NCI-H1092 (cell line): ENCODE measurements at places on chromosomes 13 and 19.

DNA sequence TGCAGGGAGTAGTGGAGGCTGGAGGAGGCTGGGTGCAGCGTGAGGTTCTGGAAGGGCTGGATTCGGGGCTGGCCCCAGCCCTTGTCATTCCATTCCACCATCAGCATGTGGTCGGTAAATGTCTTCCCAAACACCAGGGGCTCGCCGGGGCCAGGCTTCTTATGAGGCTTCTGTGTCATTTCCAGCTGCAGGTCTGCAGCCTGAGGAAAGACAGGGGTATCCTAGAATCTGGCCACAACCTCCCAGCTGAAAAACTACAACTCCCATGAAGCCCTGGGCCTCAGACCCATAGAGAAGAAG is 4.4 kb downstream of the BCAT2 start:
- no peak for DNase-seq

DNA sequence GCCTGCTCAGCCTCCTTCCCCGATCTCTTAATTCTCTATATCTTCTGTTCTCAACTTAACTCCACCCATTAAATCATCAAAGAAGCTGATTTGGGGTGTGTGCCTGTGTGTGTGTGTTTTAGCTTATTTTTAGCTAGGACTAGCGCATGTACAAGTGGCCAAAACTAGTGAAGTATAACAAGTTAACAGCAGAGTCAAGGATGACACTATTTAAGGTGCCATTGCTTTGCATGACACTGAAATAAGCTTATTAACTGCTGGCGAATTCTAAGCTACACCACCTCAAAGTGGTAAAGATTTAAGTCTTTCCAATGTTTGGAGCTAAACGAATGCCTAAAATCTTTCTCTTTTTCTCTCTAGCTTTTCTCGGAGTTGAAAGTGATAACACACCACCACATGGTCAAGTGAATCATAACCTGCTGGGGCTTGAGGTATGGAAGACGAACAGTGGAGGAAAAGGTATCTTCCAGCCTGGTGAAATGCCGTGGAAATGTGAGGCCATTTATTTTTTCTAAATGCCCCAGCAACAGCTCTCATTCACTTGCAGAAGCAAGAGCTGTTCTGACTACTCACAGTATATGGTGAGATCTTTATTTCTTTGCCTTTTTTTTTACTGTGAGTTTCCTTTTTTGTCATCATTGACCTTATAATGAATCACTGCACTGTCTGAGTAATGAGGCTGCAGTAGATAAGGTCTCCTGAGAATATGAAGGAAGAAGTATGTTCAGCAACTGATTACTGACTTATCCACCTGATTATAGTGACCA is 570.3 kb downstream of the PCDH9 start:
- DNase-seq: no peak

- DNase-seq: no peak
Observed at GRCh38 chr19:41222240-41222639, 3.2 kb downstream of the AXL start.

- no peak for DNase-seq
Observed at GRCh38 chr13:23203516-23203915, 22.7 kb downstream of the SGCG start.

DNA sequence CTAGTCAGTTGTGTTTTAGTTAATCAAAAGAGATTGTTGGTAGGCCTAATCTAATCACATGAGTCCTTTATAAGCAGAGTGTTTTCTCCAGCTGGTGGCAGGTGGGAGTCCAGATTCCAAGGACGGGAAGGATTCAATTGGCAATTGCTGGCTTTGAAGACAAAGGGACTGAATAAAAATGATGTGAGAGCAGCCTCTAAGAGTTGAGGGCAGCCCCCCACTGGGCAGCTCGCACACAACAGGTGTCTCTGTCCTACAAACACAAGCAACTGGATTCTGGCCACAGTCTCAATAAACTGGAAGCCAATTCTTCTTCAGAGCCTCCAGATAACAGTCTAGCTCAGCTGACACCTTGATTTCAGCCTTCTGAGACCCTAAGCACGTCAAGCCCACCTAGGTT is 915.2 kb downstream of the PCDH9 start:
- DNase-seq: peak; percentile 61

DNA sequence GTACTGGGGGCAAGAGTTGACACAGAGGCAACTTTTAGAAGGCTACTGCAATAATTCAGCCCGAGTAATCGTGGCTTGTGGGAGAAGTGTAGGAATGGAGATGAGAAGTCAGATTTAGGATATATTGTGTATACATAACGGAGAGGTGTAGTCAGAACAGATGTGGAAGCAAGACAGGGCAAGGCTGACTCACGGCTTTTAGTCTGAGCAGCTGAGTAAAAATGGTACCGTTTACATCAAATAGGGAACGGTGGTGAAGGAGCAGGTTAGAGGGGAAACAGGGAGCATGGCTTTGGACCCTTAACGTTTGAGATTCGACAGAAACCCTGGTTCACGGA is 796 bp upstream of the LSM14A start:
- DNase-seq: no peak

GRCh38 chr13:30561511-30561910 is 56.2 kb upstream of the USPL1 start:
- no peak for DNase-seq

DNA sequence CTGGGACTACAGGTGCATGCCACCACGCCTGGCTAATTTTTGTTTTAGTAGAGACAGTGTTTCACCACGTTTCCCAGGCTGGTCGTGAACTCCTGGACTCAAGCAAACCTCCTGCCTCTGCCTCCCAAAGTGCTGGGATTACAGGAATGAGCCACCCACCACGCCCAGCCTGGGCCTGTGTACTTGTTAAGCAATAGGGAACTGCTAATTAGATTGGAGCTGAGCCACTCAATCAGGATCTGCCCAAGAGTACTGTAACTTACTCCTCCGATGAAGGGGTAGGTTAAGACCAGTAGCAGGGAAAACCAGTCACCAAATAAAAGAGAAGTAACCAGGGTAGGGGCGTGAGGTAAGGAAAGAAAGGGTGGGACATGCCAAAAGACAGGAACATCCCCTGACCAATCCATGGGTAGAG is 2.3 kb downstream of the DDX39A start:
- no peak for DNase-seq

DNA sequence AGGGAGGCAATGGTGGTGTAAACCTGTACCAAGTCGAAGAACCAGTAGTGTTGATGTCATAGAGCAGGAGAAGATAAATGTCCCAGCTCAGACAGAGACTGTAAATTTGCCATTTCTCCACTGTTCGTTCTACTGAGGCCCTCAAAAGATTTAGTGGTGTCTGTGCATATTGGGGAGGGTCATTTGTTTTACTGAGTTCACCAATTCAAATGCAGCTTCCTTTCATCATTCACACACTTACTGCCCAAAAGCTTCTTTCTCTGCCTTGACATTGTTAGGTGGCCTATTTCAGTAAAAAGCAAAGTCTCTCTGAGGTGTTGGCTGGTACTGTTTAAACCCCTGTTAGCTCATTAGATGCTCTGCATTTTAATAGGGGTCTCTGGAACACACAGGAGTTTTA is 86.2 kb upstream of the EDNRB start:
- no peak for DNase-seq

DNA sequence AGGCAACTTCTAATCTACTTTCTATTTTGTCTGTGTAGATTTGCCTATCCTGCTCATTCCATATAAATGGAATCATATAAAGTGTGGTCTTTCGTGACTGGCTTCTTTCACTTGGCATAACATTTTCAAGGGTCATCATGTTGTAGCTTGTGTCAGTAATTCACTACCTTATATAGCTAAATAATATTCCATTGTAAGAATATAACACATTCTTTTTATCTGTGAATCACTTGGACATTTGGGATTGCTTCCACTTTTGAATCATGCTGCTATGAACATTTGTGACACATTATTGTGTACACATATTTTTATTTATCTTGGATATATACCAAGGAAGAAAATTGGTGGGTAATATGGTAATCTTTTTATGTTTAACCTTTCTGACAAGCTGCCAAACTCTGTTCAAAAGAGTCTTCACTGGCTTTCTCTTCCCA is 89.0 kb upstream of the CSNK1A1L start:
- peak; percentile 23 for DNase-seq

DNA sequence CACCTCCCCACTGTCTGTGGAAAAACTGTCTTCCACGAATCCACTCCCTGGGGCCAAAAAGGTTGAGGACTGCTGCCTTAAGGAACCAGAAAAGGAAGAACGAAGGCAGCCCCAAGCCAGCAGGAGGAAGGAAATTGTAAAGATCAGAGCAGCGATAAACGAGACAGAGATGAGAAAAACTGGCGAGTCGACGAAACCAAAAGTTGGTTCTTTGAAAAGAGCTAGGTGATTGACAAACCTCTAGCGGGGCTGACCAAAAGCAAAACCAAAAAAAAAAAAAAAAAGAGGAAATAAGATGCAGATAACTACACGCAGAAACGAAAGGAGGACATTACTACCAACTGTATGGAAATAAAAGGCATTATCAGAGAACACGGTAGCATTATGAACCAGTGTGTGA is 76.9 kb downstream of the GADD45B start:
- no peak for DNase-seq

DNA sequence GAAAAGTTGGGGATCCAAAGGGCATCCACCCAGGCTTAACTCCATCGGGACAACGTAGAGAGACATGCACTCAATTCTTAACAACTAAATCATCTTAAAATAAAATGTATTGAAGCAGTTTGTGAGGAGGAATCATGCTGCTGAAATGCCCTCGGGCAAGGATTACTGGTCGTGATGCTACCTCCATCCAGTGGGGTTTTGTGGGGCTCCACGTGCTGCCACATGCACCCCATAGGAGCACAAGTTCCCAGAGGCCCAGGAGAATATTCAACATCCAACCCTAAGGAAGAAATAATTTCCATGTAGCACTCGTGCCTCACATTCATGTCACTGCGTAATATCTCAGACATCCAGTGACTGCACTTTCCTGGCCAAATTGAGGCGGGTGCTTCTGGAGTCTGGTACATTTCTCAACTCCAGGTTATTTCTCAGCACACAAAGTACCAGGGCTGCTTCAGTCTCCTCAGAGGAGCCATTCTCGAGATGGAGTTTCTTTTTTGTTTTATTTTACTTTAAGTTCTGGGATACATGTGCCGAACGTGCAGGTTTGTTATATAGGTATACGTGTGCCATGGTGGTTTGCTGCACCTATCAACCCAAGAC is 429.8 kb downstream of the FOXO1 start:
- no peak for DNase-seq

DNA sequence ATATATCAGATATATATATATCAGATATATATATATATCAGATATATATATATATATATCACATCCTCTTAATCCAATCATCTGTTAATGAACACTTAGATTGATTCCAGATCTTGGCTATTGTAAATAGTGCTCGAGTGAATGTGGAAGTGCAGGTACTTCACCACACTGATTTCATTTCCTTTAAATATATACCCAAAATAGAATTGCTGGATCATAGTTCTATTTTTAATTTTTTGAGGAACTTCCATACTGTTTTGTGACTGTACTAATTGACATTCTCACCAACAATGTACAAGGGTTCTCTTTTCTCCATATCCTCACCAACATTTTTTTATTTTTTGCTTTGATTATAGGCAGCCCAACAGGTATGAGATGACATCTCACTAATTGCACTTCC is 277.5 kb downstream of the NHLRC3 start:
- DNase-seq: no peak

DNA sequence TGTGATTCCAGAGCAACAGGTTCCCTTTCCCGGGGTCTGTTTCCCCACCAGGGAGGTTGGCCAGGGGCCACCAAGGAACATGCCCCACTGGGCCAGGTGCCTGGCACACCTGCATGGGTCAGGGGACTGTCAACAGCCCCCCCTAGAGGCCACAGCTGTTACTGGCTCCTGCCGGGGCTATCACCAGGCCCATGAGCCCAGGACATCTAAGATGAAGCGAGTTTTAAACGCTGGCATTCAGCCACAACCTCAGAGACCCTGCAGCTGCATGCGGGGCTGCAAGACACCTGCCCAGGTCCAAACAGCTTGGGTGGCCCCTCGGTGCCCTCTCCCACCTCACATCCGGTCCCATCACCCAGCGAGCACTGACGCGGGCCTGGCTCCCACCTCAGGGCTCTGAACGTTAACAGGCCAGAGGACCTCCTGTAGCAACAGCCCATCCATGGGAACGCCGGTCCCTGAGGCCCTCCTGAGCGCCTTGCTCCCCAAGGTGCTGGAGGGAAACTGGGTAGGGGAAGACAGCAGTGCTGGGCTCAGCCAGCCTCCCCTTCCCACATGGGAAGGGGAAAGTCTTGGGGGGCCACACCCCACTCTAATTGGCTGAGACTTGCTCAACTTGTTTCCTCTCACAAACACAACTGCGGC is 12.0 kb downstream of the KHSRP start:
- DNase-seq: no peak

DNA sequence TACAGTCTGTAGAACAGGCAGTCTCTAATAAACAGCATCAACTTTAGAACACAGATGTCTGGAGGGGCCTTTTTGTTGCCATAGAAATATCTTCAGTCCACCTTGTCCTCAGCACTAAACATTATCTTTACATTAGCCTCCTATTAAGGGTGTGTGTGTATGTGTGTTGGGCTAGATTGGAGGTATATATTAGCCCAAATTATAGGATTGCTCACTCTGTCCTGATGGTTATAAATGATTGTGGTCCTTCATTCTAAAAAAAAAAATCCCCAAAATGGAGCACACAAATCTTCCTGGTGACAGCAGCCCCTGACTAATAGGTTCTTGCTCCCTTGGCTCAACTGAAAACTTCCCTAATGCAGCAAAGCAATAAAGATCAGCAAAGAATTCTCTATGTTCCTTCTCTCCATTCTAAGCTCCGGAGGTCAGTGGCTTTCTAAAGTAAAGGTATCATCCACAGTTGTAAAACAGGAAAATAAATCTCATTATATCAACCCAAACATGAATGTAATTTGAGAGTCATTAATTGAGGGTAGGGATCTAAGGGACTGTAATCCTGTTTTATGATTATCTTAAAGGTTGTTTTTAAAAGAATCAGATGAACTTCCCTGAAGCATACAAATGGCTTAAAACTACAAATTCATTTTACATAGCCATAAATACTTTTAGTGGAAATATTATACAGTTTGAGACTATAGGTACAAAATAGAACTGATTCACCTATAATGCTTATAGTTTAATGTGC is 232.7 kb downstream of the KLF12 start:
- no peak for DNase-seq

GRCh38 chr19:38298821-38299680 is 5.0 kb upstream of the C19orf33 start:
- DNase-seq: no peak

- DNase-seq: no peak
Observed at GRCh38 chr19:11286312-11286974, 9.5 kb upstream of the TSPAN16 start.

DNA sequence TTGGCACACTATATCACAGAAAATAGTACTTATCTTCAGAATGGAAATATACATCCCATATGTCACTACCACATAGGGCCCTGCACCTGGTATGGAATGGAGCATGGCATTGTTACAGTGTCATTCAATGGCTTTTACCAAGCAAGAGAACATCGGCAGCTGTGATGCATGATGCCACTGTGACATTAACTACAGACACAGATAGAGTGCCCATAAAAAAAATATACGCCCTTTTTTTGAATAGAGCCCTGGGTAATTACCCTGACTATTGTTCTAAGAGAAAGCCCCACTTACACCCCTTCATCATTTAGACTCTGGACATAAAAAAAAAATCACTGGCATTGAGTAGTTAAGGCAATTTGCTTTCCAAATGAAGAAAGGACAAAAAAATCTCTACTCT is 320.3 kb downstream of the DNAJC15 start:
- DNase-seq: no peak
